ENCODE measurements at places on chromosomes 7 and 10. TPM values are rescaled to one million over a fixed set of nuclear protein-coding genes. Genes with fewer than 3 reads are reported as not detected.

ERVW-1 gene
- not detected for total RNA-seq

LRIT1 gene
- not detected for total RNA-seq

ABLIM1 gene
- total RNA-seq = 808 TPM

NME8 gene
- total RNA-seq = not detected

CRHR2 gene
- 0.22 TPM for total RNA-seq

PODXL gene
- total RNA-seq = 61.2 TPM

ZNF138 gene
- 4.8 TPM for total RNA-seq

ARHGEF35 gene
- total RNA-seq = 0.94 TPM

HOXA9 gene
- total RNA-seq = not detected

- DNase-seq = no peak
Observed at GRCh38 chr7:114931656-114932011, 9.7 kb downstream of the MDFIC start.

DNA sequence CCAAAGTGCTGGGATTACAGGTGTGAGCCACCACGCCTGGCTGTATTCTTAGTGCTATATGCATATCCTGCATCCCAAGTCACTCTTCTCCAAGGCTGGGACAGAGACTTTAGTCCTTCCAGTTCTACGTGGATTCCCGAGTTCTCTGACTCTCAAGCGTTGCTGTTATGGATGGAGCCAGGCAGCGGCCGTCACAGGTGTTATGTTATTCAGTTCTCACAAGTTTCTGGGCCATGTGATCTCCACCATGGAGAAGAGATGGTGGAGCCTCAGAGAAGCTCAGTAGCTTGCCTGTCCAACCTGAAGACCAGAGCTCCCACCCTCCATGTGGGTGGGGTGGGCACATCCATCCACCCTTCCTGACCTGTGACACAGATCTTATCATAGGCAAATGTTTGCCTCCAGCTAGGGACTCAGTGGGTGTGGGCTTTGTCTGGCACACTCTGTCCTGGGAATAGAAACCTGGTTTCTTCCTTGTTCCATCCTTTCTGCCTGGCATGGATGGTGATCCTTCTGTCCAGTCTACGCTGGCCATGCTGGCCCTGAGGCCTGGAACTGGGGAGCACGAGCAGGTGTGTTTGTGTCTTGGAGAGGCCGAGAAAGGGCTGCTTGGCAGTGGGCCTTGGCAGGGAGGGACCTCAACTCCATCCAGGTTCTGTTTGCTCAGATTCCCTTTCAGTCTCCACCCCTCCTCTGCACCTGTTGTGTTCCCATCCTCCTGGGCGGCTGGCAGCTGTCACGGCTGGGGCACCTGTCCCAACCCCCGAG, 55.3 kb downstream of the NEURL1 start:
- DNase-seq = no peak

GRCh38 chr7:131574741-131575140, 18.3 kb upstream of the PODXL start:
- no peak for DNase-seq

GRCh38 chr7:15433151-15433550, 128.7 kb downstream of the AGMO start:
- no peak for DNase-seq

- no peak for DNase-seq
Observed at GRCh38 chr7:17770710-17771375, 169.5 kb downstream of the SNX13 start.

DNA sequence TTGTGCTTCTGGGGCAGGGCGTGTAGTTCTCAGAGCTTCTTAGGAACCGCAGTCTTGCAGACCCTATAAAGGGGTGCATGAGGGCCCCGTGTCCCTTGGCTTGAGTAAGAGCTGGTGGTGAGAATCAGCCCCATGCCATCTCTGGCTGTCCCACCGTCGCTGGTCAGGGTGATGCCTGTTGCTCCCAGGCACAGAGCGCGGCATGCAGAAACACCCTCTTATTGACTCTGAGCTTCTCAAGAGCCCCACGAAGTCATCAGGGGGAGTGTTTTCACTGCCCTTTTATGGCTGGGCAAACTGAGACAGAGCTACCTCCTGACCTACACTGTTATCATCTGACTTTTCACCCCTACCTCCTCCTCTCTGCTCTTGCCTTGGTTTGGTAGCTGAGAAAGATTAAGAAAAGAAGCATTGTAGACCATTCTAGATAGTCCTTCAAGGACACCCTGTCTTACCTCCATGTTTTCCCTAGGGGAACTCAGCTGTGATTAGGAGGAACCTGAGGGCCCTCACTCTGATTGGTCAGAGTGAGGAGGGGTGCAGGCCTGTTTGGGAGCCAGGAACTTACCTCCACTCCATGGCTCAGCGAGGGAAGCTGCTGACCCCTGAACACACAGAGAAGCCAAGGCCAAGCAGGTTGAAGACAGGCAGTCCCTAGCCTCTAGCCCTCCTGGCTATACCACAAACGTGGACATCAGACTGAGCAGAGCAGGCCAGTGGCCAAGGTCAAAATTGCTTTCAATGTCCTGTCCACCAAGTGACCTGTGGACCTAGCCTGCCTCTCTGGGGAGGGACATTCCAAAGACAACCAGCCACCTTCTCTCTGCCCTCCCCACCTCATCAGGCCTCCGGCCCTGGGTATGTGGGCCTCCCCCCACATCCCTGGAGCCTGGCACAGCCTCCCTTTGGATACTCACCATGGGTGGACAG, 17.6 kb downstream of the UNC5B start:
- no peak for DNase-seq

DNA sequence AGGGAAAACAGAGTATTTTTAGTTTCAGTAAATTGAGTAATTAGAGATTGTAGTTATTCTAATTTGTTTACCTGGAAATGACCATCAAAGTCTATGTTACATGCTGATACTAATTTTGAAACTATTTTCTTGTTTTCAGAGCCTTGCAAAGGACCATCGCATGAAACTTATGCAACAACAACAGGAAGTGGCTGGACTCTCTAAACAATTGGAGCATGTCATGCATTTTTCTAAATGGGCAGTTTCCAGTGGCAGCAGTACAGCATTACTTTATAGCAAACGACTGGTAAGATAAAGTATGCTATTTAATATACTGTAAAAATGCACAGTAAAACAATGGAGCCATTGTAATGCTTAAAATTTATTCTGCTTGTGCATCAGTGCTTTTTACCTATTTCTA, 78.5 kb downstream of the TRIM24 start:
- no peak for DNase-seq

DNA sequence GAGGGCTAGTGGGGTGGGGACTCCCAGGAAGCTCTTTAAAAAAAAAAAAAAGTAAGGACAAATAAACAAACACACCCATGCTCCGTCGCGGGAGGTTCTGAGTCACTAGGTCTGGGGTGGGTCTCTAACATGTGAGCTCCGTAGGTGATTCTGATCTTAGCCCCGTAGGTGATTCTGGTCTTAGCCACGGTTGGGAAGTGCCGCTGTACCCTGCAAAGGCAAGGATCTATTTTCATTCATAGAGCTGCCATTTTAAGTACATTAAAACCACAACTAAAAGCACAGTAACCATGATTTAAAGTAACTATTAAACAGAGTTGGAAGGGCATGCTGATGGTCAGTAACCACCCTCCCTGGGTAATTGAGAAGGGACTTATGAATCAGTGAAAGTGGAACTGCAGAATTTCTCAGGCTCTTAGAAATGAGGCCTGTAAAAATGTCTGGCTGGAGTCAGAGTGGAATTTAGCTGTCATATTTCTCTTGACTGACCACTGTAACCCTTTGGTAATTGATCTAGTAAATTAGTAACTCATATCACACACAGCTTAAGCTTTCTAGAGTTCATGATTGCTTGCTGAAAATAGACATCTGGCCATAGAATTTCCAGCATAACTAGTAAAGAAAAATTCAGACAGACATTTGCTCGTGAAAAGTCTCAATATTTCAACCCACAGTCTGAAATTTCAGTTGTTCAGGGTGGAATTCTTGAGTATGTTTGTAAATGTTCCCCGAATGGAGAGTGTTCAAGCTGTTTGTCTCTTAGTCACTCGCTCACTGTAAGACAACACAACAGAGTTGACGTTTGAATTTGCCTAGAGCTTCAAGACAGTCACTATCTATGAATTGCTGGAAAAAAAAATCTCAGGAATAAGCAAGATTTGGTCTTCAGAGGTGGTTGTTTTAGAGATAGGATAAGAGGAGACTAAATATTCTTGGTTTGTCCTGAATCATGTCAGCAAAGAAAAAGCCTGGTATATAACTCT, 34.2 kb upstream of the TCF7L2 start:
- DNase-seq = no peak

- no peak for DNase-seq
Observed at GRCh38 chr10:50322077-50322476, 70.8 kb upstream of the ASAH2 start.

DNA sequence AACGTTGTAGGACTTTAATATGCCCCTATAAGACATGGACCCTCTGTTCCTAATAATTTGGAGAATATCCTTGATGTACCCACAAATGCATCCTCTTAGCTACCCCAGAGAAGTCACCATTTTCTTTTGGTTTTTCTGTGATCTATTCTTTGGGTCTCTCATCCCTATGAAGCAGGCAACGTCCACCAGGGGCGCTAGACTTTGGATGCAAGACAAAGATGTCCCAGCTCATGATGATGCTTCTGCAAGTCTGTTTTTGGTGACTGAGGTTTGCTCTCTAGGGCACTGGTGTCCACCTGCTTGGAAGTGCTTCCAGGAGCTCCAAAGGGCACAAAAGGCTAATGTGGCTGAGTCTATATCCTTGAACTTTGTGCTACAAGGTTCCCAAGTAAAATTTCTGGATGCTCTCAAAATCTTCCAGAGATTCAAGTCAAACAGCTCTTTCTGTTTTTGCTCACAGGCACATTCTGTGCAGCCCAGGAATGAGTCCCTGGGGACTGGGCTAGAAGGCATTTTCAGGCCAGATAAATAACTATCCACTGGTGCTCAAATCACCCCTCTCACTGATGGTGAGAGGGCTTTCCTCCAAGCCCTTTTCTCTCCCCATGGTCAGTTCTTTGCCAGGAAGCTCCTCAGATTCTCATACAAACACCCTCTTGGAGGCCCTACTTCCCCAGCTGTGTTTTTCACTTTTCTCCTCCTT, 166.4 kb downstream of the C7orf25 start:
- peak; percentile 55 for DNase-seq

DNA sequence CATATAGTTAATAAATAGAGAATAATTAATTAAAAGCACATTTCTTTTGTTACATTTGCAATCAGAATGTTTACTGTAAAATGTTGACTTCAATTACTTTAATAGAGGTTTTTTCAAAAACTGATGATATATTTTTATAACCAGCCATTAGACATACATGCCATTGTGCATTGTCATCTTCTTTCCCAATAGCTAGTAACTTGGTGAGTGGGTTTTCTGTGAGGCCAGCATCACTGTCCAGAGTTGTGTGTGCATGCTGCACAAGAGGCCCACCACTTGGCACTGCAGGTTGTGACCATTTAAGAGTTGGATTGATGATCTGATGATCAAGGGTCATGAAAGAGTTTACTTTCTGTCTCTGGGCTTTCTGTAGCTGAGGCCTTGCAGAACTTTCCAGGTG, 46.5 kb downstream of the TFEC start:
- no peak for DNase-seq

- no peak for DNase-seq
Observed at GRCh38 chr7:142250705-142251104, 7.2 kb downstream of the PRSS58 start.

- DNase-seq = peak; percentile 46
Observed at GRCh38 chr7:130996833-130997231, 262.8 kb upstream of the KLF14 start.

GRCh38 chr10:14010101-14010558, 320.6 kb downstream of the FRMD4A start:
- DNase-seq = no peak

GRCh38 chr10:88827671-88828070, 24.0 kb downstream of the ANKRD22 start:
- no peak for DNase-seq

DNA sequence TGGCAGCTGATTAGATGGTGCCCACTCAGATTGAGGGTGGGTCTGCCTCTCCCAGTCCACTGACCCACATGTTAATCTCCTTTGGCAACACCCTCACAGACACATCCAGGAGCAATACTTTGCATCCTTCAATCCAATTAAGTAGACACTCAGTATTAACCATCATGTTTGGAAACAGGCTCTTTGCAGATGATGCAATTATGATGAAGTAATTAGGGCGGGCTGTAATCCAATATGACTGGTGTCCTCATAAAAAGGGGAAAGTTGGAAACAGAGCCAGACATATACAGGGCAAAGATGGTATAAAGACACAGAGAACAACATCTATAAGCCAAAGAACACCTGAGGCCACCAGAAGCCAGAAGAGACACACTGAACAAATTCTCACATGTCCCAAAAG, 658.6 kb downstream of the CCSER2 start:
- DNase-seq = no peak

DNA sequence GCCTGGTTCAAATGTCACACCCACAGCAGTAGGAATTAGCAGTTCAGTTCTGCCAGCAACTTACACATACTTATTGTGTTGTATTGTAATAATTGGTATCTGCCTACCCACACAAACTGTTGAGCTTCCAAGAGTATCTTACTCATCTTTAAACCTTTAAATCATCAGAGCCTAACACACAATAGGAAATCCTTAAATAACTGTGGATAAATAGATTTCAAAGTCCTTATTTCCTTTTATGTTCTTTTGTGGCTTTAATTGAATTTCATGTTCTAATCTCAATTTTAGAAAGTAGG, 3.9 kb downstream of the CASD1 start:
- no peak for DNase-seq

- no peak for DNase-seq
Observed at GRCh38 chr7:4225881-4226523, 456.1 kb upstream of the FOXK1 start.

- DNase-seq = no peak
Observed at GRCh38 chr10:117553815-117554172, 11.2 kb downstream of the EMX2 start.

- DNase-seq = no peak
Observed at GRCh38 chr7:124071843-124072242, 39.0 kb upstream of the TMEM229A start.

DNA sequence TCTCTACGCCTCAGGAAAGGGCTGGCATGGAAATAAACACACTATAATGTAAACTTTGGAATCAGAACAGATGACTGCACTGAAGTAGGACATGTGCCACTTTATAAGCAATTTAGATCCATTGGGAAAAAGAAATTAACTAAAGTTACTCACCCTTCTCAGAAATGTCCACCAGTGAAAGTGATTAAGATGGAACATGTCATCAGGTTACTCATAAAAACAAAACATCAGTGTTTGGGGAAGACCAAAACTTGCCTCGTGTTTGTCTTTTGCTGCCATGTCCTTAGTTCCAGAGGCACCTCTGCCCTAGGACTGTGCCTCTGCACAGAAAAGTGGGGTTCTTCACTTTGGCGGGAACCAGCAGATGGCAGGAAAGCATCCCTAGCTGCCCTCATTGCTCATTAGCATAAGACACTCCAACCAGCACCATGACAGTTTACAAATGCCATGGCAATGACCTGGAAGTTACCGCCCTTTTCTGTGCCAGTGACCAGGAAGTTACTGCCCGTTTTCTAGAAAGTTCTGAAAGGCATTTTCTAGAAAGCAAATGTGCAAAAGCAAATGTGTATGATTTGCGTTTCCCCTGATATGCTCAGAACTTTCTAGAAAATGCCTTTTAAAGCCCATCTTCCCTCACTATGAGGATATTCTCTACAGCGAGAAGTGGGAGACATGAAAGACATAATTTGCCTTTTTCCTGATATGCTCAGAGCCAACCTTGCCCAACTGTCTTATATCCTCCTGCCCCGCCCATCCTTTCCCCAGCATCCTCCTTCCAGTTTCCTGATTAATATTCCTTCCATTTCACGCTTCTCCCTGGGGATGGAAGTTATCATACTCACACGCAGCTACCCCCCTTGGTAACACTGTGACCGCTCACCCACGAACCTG, 258.2 kb downstream of the USP6NL start:
- DNase-seq = no peak

- DNase-seq = peak; percentile 87
Observed at GRCh38 chr10:43679509-43679908, 30.8 kb upstream of the ZNF32 start.

Data from left ventricle myocardium superior (tissue), 1 donor.